ENCODE measurements at places on chromosomes 13 and 19. TPM values are rescaled to one million over a fixed set of nuclear protein-coding genes. Genes with fewer than 3 reads are reported as not detected.

ZNF561 gene
- 9.8 TPM for total RNA-seq

OR7A5 gene
- not detected for total RNA-seq

TRPM4 gene
- 6.8 TPM for total RNA-seq

ZNF443 gene
- total RNA-seq: not detected

KLK10 gene
- total RNA-seq: not detected

THAP8 gene
- total RNA-seq: 1.1 TPM

POU2F2 gene
- 0.05 TPM for total RNA-seq

ZNF83 gene
- total RNA-seq: 22.4 TPM

KLHL1 gene
- total RNA-seq: not detected

AXL gene
- total RNA-seq: 224 TPM

ABHD13 gene
- total RNA-seq: 14.8 TPM

IL17D gene
- total RNA-seq: 4.3 TPM

ZNF880 gene
- total RNA-seq: 8.7 TPM

FDX2 gene
- total RNA-seq: 25.5 TPM

PROZ gene
- not detected for total RNA-seq

JSRP1 gene
- not detected for total RNA-seq
